ENCODE measurements at places on chromosomes 5 and 9.
A peak's percentile ranks its signal among the peaks of the same experiment; 100 is the strongest.

DNA sequence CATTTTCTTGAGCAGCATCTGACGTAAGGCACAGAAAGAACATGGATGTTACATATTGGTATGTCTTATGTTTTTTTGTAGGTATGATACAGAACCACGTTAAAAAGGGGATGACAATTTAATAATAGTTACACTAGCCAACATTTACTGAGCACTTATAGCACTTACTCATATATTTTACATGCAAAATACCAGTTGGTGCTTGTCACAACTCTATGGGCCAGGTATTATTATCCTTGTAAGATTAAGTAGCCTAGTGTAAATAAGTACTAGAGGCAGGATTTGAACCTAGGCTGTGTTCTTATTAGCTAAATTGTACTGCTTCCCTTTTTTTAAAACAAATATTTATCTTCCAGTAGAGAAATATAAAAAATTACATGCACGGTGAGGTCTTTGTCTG, 83.5 kb downstream of the RANBP17 start:
- no peak for DNase-seq

GRCh38 chr5:66896171-66896570, 300.0 kb downstream of the MAST4 start:
- no peak for DNase-seq

DNA sequence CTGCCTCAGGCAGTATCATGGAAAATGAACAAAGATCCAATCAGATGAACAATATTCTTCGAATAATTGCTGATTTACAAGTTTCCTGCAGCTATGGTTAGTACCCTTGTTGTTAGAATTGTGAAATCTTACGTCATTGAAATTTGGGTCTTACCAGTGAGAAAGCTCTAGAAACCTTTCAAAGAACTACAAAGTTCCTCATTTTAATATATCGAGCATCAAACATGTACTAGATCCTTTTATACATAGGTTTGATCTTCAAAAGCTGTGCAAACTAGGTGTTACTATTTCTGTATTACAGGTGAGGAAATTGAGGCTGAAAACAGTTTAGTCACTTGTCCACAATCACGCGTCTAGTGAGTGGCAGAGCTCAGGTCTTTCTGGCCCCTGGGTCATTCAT, 43.7 kb upstream of the ANGPTL2 start:
- DNase-seq, result no peak

DNA sequence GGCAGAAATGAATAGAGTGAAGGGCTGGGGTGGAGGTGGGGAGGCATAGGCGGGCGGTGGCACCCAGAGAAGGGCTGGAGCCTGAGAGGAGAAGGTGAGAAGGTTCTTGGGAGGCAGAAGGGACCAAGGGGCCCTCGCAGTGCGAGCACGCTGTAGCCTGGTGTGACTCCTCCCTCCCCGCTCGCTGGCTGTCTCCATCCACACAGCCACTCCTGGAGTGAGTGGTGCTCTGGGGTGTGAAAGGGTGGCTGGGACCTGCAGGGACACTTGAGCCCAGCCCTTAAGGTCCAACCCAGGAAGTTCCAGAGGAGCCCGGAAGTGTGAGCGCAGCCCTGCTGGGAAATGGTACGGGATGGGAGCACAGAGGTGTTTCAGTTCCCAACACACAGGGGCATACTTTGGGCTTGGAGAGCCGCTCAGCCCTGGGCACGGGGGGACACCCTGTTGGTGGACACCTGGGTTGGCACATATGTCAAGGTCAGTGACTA, 9.3 kb upstream of the SCGB3A1 start:
- DNase-seq, result no peak

DNA sequence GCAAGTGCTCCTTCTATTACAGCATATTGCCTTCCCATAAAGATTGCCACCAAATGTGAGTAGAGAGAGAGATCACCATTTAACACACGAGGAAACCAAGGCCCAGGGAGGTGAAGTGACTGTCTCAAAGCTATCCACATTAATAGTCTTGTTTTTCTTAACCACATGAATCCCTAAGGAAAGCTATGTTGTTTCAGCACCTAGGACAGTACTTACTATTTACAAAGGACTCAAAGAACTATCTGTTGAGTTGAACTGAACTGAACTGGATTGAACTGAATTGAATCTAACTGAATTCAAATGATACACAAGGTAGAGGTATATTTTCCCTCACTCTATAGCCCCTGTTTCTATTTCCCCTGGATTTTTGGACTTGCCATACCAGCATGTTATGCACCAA, 430.4 kb downstream of the CAAP1 start:
- DNase-seq, result no peak

GRCh38 chr5:122984425-122984824, 52.1 kb downstream of the PPIC start:
- no peak for DNase-seq

GRCh38 chr9:12973710-12974109, 198.9 kb downstream of the LURAP1L start:
- DNase-seq, result no peak

DNA sequence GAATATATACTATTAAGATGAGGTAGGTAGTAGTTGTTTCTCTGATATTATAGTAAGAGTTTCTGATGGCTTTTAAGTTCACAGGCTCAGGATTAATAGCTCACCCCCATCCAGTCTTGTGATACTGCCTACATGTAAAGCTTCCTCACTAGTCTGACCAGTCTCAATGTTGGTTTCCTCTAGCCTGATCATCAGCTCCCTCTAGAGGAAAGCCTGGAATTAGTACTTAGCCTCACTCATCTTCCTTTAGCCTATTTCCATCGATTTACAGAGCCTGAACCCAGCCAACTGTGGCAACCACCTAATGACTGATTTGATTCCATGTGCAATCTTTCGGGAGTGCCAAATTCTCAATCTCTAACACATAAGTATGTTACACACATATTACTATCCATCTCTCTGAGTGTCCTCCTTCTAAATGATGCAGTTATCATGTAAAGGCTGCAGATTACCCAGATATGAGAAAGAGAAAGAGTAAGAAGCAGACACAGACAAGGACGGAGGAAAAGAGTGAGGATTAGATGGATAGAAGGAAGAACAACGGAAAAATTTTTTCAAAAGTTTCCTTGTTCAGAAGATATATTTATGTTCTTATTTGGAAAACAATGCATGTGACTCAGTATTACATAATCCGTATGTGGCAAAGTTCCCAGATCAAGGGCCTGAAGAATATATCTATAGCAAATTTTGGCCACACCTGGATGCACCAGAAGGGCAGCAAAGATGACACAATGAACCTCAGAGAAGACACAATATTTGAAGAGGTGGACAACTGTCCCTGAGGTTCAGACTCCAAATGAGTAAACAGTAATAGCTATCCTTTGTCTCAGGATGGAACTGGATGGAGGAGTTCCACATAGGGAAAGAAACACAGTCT, 333.7 kb downstream of the ELAVL2 start:
- DNase-seq, result peak; percentile 29

DNA sequence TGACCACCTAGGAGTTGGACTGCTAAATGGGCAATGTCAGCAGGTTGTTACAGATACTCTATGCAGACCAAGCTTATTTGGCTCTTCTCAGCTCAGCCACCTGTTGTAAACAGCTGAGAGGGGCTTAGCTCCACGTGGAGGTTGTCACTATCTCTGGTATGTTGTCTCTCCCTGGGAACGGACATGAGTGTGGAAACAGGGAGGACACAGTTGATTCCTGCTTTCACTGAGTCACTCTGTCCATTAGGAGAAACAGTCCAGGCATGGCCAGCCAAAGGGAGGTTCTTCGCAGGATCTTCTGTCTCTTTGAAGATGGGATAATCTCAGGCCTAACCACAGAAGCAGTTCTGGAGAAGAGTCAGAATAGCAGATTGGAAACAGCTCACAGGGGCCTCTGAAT, 121.2 kb downstream of the PALM2AKAP2 start:
- no peak for DNase-seq

DNA sequence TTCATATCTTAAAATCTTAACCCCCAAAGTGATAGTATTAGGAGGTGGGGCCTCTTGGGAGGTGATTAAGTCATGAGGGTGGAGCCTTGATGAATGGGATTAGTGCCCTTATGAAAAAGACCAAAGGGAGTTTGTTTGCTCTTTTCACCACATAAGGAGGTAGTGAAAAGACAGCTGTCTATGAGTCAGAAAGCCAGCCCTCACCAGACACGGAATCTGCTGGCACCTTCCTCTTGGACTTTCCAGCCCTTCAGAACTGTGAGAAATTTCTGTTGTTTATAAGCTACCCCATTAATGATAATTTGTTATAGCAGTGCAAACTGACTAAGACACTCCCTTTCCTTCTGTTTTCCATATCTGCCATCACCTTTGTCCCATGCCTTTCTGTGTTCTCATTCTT, 20.8 kb downstream of the IFNB1 start:
- DNase-seq, result no peak

- no peak for DNase-seq
Observed at GRCh38 chr9:128026773-128027541, 40.2 kb downstream of the NAIF1 start.

DNA sequence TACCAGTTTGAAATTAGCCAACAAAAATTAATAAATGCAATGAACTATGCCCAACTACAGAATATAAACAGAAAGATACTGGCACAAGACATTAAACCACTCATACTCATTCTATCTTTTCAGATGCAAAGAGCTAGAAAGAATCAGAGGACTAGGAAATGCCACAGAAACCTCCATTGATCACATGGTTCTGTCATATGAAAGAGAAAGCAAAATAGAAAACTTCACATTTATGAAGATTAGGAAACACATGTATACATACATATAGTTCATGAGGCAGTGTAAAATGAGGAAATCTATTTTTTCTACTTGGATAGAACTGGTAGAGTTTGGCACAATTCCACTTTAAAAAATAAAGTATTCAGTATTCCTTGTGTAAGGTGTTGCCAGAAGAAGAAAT, 275.1 kb upstream of the PTGER4 start:
- no peak for DNase-seq

DNA sequence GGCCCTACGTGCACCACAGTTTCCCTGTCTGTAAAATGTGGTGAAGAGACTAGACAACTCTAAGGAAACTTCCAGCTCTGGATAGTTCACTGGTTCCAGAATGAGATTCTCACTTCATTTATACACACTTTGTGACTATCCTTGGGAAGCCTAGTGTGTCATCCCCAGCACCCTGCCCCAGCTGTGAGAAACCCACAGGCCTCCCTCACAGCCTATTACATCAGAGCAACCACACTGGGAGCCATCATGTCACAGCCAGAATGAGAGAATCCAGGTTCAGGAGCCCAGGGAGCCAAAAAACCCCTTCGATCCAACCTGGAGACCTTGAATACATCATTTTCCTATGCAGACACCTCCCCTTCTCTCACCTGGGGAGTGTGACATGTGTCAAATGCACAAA, 21.0 kb upstream of the HAND1 start:
- no peak for DNase-seq

GRCh38 chr9:20636888-20637440, 14.7 kb upstream of the MLLT3 start:
- no peak for DNase-seq

- no peak for DNase-seq
Observed at GRCh38 chr9:137494104-137494544, 35.0 kb upstream of the NSMF start.

GRCh38 chr9:133048595-133048994, 13.2 kb upstream of the CEL start:
- no peak for DNase-seq

- no peak for DNase-seq
Observed at GRCh38 chr5:119279093-119279492, 76.7 kb upstream of the TNFAIP8 start.

DNA sequence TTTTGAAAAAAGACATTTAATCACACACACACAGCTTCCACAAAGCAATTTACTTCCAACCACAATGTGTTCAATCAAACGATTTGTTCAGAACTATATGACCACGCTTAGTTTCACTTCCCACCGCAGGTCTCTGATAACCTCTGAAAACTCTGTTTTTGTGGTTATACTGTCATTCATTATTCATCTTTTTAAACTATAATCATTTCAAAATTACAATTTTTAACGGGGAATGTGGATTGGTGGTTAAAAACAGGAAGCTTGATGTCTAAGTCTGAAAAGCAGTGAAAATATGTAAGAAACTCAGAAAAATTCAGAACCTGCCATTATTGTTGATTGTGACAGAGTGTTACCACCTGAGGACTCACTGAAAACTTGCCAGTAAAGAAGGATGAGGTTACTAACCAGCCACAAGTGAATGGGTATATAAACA, 12.7 kb upstream of the TMEM174 start:
- no peak for DNase-seq

- DNase-seq, result no peak
Observed at GRCh38 chr5:55636177-55636576, 75.9 kb downstream of the SLC38A9 start.

GRCh38 chr5:19099195-19099594, 888.8 kb downstream of the CDH18 start:
- no peak for DNase-seq
